ENCODE measurements at places on chromosomes 3 and 15.

- DNase-seq: no peak
Measured at GRCh38 chr15:99303907-99304306, 52.6 kb downstream of the LRRC28 start.

GRCh38 chr15:78092261-78093041 lies at the start of gene SH2D7:
Gene SH2D7, plus strand, starts transcription at chr15:78092561. Its CDS starts 24 bp downstream, at chr15:78092585.
- no peak for DNase-seq

GRCh38 chr3:4447295-4447999 lies 19.6 kb downstream of the SUMF1 start:
- DNase-seq: no peak

- no peak for DNase-seq
Measured at GRCh38 chr15:35013370-35013769, 25.3 kb upstream of the ZNF770 start.

DNA sequence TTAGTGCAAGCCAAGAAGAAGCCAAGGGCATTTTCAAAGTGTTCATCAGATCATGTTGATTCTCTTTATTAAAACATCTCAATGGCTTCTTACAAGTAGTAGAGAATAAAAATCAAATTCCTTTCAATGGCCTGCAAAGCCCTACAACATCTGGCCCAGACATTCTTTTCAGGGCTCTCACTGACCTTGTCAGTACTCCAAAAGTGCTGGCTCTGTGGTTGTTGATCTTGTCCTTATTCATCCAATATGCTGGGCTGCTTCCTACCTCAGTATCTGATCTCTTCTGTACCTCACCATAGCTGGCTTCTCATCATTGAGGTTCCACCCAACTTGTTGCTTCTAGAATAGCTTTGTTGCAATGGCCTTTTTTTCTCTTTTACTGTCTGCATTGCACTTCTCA lies 74.0 kb upstream of the SAMMSON start:
- no peak for DNase-seq
